Regular cardiac myocyte (primary cell): ENCODE measurements at places on chromosomes 4 and X. TPM values are rescaled to one million over a fixed set of nuclear protein-coding genes. Genes with fewer than 3 reads are reported as not detected.

The PLK4 gene
- 2.5 and 19.6 TPM in 2 replicates for total RNA-seq

The MEPE gene
- not detected in 2 replicates for total RNA-seq

The TCEAL6 gene
- total RNA-seq = not detected in 2 replicates

The GASK1B gene
- 33.0 and 81.7 TPM in 2 replicates for total RNA-seq

The ODAPH gene
- total RNA-seq = not detected in 2 replicates

The SYNPO2 gene
- 13.6 and 83.4 TPM in 2 replicates for total RNA-seq

The DDX60 gene
- total RNA-seq = 13.2 and 26.2 TPM in 2 replicates

The DCAF8L2 gene
- not detected in 2 replicates for total RNA-seq

The TAF7L gene
- total RNA-seq = 0.38 and 1.1 TPM in 2 replicates

The CCKAR gene
- total RNA-seq = under 0.01 TPM in 1 of 2 replicates, not detected in the other

The CENPVL1 gene
- total RNA-seq = not detected in 2 replicates

The MCF2 gene
- total RNA-seq = not detected in 2 replicates

The CXorf65 gene
- total RNA-seq = not detected in 2 replicates

The RBMXL3 gene
- not detected in 2 replicates for total RNA-seq

The TIGD4 gene
- total RNA-seq = 0.19 and 0.28 TPM in 2 replicates

The OR13H1 gene
- not detected in 2 replicates for total RNA-seq

The ARSH gene
- not detected in 2 replicates for total RNA-seq

The BEND2 gene
- not detected in 2 replicates for total RNA-seq

The USP46 gene
- 14.1 and 15.5 TPM in 2 replicates for total RNA-seq

The NEUROG2 gene
- not detected in 2 replicates for total RNA-seq

The SPATA4 gene
- total RNA-seq = 0.19 and 0.28 TPM in 2 replicates

The SMARCAD1 gene
- 26.8 and 29.6 TPM in 2 replicates for total RNA-seq

The F11 gene
- total RNA-seq = not detected in 2 replicates

The USP17L19 gene
- total RNA-seq = not detected in 2 replicates

The KLHL4 gene
- total RNA-seq = 4.4 and 5.4 TPM in 2 replicates

The TLR7 gene
- not detected in 2 replicates for total RNA-seq

The RASL11B gene
- 0.19 and 0.28 TPM in 2 replicates for total RNA-seq

The HMGN5 gene
- 0.38 and 2.5 TPM in 2 replicates for total RNA-seq

The NDNF gene
- total RNA-seq = under 0.01 and 0.56 TPM in 2 replicates

The VCX gene
- total RNA-seq = not detected in 2 replicates

The GAGE12H gene
- total RNA-seq = not detected in 2 replicates

The WDR17 gene
- total RNA-seq = 0.58 and 1.7 TPM in 2 replicates

The ODAM gene
- total RNA-seq = not detected in 2 replicates

The MTNR1A gene
- total RNA-seq = not detected in 2 replicates

The GC gene
- total RNA-seq = not detected in 2 replicates

The ALB gene
- not detected in 2 replicates for total RNA-seq

The CFP gene
- under 0.01 and 0.19 TPM in 2 replicates for total RNA-seq

The RAI2 gene
- total RNA-seq = 0.38 and 0.56 TPM in 2 replicates

The SSX1 gene
- not detected in 2 replicates for total RNA-seq

The PRSS48 gene
- not detected in 2 replicates for total RNA-seq

The CT45A10 gene
- total RNA-seq = not detected in 2 replicates

The CENPC gene
- 7.9 and 10.7 TPM in 2 replicates for total RNA-seq

The PRR32 gene
- not detected in 2 replicates for total RNA-seq

The LONRF3 gene
- 0.19 and 1.7 TPM in 2 replicates for total RNA-seq
